ENCODE measurements at places on chromosomes 6 and 20.

GRCh38 chr6:55049866-55050265 lies 124.4 kb upstream of the HCRTR2 start:
- DNase-seq = no peak

DNA sequence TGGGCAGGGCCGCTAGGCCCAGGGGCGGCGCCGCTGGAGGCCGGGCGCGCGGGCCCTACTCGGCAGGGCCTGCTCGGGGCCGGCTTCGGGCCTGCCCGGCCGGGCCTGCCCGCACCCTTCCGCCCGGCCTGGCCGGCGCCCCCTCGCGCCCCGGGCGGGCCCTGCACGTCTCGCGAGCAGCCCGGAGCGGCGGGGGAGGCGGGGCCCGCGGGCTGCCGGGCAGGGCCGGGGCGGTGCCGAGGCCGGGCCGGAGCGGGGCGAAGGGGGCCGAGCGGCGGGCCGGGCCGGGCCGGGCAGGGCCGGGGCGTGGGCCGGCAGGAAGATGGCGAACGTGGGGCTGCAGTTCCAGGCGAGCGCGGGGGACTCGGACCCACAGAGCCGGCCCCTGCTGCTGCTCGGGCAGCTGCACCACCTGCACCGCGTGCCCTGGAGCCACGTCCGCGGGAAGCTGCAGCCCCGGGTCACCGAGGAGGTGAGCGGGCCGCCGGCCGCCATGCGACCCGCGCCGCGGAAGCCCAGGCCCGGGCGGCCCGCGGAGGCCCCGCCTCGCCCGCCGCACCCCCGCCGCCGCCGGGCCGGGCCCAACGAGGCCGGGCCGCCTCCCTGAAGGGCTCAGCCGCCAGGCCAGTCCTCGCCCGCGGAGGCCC lies at the start of gene NPEPL1:
Gene NPEPL1 (plus strand): TSS at position 222 of the 647 bp plus-strand sequence. CDS start 101 bp downstream, at position 323.
- peak; percentile 72 for DNase-seq

DNA sequence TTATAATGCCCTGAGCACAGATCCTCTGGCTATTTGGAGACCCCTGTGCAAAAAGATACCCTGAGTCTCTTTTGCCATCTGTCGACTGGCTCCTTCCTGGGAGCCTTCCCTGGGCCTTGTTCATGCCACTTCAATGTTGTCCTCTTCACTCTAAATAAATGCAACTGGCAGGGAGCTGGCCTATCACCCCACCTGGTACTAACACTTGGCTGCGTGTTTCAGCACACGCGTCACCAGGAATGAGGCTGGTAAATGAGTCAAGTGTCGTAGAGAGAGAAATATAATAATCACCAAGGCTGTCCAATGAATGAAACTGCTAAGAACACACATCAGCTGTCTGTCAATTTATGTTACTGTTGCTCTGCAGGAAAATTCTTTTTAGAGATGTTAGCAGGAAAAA lies 374.6 kb upstream of the JARID2 start:
- DNase-seq = no peak

DNA sequence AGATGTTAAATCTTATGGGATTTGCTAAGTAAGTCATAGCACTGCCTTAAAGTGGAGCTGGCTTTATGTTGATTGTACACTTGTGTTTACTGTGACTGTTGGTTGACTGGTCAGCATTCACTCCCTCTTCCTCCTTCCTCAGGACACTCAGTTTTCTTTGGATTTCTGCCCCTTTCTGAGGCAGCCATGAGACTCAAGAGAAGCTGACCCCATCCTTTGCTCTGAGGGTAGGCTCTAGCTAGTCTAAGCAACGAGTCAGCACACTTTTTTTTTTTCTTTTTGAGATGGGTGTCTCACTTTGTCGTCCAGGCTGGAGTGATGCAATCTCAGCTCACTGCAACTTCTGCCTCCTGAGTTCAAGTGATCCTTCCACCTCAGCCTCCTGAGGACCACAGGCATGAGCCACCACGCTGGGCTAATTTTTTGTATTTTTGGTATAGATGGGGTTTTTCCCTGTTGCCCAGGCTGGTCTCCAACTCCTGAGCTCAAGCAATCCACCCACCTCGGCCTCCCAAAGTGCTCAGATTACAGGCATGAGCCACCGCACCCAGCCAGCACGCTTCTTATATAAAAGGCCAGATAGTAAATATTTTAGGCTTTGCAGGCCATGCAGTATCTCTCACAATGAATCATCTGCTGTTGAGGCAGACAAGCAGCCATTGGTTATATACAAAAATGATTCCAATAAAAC lies 191.4 kb downstream of the NFATC2 start:
- no peak for DNase-seq

DNA sequence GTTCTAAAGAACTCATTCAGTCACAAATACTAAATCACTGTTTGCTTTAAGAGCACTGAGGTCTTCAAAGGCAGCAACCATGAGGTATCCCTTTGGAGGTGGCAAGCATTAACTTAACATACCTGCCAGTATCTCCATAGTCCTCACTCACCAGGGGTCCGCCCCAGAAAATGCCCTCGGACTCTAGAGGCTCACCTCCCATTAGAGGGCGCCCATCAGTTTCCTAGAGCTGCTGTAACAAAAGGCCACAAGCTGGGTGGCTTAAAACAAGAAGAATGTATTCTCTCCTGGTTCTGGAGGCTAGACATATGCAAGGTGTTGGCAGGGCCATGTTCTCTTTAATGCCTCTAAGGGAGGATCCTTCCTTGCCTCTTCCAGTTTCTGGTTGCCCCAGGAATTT lies 12.0 kb upstream of the RNGTT start:
- DNase-seq = no peak

DNA sequence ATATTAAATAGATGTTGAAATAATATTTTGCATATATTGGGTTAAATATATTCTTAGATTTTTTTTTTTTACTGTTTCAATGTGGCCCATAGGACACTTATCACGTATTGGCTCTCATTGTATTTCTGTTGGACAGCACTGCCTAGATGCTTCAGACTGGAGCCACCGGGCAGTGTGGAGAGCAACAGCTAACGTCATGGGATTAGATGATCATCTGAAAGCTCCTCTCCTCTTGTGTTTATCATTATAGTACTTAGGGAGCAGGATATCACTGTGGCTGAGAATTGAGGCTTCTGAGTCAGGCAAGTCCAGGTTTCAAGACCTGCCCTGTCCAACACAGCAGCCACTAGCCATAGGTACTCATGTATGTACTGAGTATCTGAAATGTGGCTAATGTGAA lies 87.4 kb downstream of the ZHX3 start:
- DNase-seq = no peak

GRCh38 chr20:17129089-17129488 lies 97.8 kb upstream of the PCSK2 start:
- DNase-seq = no peak

DNA sequence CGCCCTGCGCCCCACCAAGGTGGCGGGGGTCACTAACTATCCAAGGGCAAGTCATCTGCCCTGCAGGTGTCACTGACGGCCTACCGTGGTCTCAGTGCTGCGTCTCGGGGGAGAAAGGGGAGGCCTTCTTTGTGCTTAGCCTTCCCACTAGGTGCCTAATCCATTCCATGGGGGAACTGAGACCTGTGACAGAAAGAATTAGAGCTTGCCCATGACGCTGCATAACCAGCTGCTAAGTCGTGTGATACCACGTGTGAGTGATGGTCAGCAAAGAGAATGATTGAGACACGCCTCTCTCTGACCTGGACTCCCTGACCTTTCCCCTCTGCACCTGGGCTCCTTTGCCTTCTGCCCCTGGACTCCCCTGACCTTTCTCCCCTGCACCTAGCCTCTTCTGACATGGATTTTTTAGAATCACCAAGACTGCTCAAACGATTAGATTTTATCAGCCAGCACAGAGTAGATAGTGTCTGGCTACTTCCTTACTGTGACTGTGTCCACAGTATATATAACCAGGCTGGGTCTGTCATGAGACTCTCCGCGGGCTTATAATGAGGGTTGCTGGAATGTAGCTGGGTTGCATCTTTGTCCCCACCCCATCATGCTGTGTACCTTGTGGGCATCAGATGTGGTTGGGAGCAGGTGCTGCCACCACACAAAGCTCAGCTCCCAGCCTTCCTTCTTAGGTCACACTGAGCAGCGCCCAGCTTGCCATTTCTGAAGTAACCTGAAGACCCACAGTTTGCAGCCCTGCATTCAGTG lies 140.6 kb downstream of the TMEM242 start:
- DNase-seq = no peak

DNA sequence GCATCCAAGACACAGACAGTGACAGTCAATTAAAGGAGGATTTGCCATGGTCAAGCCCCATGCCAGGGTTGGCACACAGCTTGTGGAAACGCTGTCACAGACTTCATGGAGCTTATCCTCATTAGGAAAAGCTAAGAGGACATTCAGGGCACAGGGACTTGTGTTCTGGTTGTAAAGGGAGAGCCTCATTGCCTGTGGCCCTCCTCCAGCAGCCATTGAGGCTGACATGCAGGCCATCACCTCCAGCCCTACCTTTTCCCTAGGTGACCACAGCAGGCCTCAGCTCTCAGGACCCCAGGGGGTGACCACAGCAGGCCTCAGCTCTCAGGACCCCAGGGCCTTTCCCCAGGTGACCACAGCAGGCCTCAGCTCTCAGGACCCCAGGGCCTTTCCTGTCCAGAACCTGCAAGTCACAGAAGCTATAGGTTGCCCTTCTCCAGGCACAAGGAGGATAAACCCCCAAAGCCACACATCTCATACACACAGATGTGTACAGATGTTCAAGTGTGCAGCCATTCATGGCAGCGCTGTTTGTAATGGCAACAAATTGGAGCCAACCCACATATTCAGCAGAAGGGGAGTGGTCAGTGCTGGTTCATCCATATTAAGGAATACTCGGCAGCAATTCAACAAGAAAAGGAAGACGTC lies 26.1 kb downstream of the DUSP22 start:
- DNase-seq = no peak

- DNase-seq = no peak
Measured at GRCh38 chr20:53493311-53493857, 100.3 kb downstream of the ZNF217 start.

DNA sequence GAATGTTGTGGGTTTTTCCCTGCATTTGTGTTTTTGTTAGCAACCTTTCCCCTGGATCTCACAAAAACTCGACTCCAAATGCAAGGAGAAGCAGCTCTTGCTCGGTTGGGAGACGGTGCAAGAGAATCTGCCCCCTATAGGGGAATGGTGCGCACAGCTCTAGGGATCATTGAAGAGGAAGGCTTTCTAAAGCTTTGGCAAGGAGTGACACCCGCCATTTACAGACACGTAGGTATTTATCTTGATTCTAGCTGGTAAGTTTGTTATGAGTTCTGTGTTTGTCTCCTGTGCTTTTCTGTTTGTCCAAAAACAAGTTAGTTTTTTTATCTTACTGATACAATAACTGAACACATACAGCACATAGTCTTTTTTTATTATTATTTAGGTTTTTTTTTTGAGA lies 3.0 kb downstream of the SLC25A27 start:
- no peak for DNase-seq

DNA sequence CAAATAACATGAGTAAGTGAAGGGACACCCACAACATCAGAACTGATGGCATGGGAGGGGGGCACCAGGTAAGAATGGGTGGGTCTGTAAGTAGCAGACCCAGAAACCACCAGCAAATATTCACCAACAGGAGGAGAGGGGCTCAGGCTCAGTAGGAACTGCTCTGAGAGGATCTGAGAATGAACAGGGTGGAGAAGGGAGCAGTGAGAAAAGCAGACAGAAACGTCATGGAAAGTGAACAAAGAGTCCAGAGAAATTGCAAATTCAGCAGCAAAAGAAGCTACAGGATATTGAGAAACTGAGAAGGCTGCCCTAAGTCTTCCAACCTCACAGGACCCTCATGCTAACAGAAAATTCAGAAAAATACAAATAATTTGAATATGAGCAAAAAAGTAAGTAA lies 121.3 kb downstream of the KIF16B start:
- DNase-seq = no peak

DNA sequence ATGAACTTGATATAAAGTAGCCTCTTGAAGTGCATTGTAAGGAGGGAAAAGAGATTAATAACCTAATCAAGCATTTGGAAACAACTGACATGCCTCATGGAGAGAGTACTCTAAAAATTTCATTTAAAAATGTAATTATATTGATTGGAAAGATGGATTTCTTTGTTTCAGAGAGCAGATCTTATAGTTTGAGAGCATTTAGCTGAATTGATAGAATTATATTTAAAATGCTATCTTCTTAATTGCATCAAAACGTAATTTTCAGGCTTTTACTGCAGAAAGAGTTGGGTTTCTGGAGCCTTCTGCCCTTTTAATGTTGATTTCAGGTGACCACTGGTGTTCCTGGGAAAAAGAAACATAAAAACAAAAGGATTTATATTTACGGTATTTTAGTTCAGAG lies 130.6 kb downstream of the EDN3 start:
- no peak for DNase-seq

DNA sequence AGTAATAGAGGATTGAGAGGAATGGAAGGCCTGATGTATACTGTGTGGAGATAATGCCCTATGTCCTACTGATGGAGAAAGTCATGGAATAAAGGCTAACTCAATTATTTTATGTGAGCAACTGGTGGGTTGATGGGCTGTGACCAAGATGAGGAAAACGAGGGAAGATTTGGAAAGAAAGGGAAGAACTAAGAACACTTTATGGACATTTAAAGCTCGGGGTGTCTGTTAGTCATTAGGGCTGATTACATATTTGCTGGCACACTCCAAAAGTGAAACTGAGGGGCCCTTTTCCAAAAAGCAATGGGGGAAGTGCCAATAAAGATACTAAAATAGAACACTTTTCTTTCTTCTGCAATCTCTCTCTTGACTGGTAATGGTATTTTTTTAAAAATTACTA lies 439.5 kb downstream of the PLCB1 start:
- no peak for DNase-seq

GRCh38 chr6:36428911-36429310 lies 13.7 kb downstream of the PXT1 start:
- DNase-seq = no peak

- DNase-seq = no peak
Measured at GRCh38 chr20:25067102-25067987, 9.4 kb upstream of the ACSS1 start.

GRCh38 chr6:130913120-130913519 lies 85.9 kb downstream of the SMLR1 start:
- no peak for DNase-seq

DNA sequence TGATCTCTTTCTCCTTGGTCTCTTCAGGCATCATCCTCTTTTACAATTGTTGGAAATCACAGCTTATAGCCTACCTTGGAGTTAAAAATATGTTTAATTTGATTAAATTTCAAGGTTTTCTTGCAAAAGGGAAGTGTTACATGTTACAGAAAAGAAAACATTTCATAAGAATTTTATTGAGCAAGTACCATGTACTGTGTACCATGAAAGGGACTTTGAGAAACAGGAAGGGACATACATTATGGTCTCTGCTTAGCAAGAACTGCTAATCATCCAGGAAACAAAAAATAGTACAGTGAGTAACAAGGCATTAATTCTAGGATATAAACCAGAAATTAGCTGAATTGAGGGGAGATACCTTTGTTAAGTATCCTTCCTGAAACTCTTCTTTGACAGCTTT lies 145.3 kb upstream of the SPACA1 start:
- no peak for DNase-seq

DNA sequence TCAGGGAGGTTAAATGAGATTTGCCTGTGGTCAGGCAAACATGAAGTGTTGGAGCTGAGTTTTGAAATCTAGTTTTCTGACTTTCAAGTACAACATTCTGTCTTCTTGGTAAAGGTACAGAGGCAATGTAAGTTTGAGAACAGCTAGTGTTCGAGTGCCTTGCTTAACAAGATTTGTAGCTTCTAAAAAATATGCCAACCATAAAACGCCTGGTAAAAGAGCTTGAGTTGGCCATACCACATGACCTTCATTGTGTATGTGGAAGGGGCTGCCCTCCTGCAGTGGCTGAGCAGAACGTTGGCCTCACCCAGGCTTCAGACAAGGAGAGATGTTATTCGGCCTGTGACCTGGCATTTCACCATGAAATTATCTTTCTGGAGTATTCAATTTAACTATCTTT lies 86.5 kb downstream of the MAP7 start:
- no peak for DNase-seq

All from ovary (tissue), 10 donors.